AG20443 (cell line): ENCODE measurements at places on chromosomes 12 and 14.

DNA sequence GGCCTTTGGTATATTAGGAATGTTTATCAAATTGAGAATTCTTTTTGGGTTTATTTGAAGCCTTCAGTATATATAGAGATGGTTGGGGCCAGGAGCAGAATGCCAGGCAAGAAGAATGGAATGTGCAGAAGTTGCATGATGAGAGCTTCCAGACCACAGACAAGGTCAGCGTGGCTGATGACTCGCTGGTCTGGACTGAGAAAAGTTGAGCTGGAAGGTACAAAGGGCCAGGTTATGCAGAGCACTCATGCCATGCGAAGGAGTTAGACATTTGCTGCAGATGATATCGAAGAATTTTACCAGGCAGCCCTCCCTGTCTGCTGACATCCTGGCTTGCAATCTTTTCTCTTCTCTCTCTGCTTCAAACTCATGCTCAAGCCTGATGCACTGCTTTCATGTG is 196.2 kb upstream of the ARHGAP5 start:
- DNase-seq: peak; percentile 93

GRCh38 chr12:127613056-127613455 is 653.9 kb upstream of the TMEM132C start:
- no peak for DNase-seq

DNA sequence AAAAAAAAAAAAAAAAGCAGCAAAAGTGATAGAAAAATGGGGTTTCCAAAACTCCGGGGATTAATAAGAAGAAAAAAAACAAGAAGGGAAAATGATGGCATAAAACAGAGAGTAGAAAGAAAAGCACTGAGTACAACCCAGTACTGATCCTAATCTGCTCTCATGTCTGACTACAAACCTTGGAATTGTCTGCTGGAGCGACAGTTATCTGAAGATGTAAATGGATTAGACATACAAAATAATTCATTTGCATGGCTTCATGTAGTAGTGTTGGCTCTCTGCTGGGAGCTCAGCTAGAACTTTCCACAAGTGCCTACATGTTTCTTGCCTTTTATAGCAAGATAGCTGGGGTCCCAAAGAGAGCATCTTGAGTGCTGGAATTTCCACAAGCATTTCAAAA is 34.2 kb downstream of the ZCRB1 start:
- no peak for DNase-seq

DNA sequence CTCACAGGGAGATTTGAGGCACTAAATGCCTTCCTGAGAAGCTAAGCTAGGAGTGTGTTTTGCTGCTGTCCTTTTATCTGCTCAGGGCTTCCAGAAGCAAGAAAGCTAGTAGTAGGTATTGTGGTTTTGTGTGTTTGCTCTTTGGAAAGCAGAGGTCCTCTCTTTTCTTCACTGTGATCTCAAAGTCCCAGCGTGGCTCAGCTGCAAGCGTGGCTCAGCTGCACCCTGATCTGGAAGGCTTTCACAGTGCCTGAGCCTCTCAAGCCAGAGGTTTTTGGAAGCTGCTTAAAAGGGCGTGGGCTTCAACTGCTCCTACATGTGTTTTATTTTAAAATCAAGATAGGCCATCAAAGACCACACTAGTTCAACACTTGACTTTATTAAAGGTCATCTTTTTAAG is 337.4 kb upstream of the RGS6 start:
- peak; percentile 63 for DNase-seq

- DNase-seq: no peak
These were observed 1037.8 kb downstream of the BCL11B start for GRCh38 chr14:98234208-98234607.

DNA sequence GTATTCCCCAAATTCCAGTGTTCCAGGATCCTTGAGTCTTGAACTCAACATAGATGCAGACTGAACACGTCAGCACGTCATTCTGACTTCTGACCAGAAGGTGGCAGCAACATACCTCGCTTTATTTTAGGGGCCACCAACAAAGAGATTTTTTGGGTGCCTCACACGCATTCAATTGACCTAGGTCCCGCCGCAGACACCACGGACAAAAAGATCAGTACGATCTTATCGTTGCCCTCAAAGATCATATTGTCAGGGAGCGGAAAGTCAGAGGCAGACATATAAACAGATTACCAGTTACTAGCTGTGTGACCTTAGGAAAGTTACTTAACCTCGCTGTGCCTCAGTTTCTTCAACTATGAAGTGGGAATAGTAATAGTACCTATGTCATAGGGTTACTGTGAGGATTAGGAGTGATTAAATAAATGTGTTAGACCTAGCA is 6.5 kb upstream of the PRPH start:
- peak; percentile 79 for DNase-seq

- DNase-seq: no peak
These were observed 1331.2 kb downstream of the FSCB start for GRCh38 chr14:43175896-43176295.

DNA sequence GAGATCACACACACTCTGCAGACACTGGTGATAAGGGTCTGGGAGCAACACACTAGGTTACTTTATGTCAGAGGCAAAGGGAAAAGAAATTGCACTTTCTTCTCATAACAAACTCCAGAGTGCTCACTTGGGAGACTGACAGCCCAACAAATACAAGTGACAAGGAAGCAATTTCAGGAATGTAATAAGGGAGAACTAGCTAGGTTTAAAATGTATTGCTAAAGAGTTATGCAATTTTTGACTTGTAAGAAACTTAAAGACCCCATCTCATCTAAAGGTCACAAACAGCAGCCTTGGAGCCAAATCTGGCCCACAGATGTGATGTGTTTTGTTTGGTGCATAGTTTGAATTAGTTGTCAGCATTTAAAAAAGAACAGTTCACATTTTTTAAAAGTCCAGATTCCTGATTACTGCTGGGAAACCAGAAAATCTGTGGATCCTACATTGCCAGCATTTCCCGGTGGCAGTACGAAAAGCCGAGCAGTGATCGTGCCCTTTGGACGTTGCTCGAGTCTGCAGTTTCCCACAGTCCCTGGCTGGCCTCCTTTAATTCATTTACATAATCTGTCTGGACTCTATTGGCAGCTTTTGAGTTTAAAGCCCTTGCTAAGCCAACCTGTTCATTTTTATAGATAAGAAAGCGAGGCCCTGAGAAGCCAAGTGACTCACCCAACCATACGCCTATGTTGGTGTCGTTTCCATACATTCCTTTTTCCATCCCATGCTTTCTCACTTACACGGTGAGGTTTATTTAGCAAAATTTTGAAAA is 42.0 kb upstream of the ETV6 start:
- peak; percentile 47 for DNase-seq

GRCh38 chr12:105729926-105730325 is 399.4 kb downstream of the C12orf75 start:
- no peak for DNase-seq

- no peak for DNase-seq
These were observed 177.7 kb downstream of the MED13L start for GRCh38 chr12:116099652-116100432.

- DNase-seq: no peak
These were observed 9.6 kb upstream of the TBX3 start for GRCh38 chr12:114693532-114693931.

DNA sequence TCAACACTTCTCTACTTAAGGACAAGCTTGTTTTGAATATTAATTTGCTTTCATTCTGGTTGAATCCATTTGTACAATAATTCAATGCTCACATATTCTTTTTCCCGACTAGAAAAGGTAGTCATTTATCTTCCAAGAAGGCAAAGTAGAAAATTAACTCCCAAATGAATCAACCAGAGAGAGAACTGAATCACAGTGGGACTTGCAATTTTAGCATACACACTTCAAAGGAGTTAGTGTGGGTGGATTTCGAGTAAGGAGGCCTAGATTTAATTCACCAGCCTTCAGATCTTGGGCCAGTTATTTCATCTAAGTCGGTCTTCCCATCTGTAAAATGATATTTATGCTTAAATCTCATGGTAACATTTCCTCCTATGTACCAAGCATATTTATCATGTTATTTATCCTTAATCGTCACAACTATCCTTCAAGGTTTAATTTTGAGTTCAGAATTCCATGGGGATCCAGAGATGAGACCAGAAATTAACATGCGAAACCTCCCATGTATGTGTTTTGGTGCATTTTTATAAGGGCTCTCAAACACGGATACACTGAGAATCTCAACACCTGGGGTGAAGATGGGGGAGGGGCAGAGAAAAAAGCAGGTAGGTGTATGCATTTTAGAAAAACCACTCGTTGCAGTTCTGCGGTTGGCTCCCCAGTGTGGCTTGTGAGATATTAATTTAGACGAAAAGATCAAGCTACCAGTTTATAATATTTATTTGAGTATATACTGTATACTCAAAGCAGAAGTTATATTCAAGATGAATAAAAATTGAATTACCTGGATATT is 38.9 kb upstream of the IL22 start:
- no peak for DNase-seq

DNA sequence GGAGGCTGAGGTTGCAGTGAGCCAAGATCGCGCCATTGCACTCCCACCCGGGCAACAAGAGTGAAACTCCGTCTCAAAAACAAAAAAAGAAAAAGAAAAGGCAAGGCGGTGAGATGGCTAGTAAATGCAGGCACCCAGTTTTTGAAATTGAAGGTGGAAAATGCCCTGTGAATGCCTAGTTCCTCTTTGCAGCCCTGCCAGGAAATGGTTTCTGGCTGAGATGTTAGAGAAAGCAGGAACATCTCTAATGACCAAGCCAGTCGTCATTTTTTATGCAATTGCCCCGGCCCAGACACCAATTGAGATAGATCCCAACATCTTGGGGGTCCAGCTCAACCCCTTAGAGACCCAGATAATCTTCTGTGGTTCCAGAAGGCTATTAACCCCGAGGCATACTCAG is 17.0 kb downstream of the SLC8A3 start:
- no peak for DNase-seq
